ENCODE measurements at places on chromosomes 5 and 9.

- no peak for DNase-seq
Measured at GRCh38 chr9:107177857-107178256, 105.2 kb upstream of the RAD23B start.

DNA sequence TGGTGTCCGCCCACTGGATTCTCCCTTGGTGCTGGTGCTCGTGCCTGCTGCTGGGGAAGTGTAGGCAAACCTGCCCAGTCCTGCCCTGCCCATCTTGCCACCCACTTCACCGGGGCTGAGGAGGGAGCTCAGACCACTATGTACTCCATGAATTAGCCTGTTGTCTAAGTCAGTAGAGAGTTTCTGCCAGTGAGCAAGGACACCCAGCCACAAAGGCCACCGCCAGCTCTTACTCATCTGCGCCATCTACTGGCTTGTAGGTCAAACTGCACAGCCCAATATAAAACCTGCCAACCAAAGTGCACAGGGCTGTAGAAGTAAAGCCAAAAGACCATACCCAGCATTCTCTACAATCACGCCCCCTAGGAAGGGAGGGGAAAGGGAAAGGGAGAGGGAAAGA lies 102.3 kb downstream of the GLIS3 start:
- DNase-seq: no peak

DNA sequence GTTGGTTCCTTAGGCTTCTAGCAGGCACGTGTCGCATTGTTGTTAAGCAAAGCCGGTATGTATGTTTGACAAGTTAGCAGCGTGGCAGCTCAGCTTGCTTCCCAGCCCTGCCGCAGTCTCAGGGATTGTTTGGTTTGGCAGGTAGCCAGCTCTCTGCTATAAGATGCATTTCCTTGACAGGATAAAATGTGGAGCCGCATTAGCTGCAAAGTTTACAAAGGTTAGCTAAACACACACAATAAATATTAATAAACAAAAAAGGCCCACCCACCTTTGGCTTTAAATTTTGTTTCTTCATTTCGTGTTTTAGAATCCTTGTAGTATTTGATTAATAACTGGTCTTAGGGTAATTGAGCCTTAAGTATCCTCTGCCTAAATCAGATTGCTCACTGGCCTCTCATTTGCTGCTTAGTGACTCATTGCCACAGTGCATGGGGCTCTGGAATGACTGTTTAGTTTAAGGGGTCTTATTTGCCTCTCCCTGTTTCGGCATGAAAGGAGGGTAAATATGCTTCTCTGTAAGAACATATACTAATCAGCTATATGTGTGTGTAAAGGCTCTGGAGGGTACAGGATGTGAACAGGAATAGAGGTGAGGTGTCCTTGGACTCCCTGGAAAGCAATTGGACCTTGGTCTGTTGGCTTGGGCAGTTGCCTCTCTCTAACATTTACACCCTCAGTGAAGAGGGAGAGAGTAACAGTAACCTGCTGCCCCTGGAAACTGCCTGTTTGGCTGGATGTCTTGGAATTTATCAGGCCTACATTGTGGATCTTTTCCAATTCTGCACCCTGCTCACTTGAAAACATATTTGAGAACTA lies 122.0 kb downstream of the GDNF start:
- DNase-seq: peak; percentile 89

DNA sequence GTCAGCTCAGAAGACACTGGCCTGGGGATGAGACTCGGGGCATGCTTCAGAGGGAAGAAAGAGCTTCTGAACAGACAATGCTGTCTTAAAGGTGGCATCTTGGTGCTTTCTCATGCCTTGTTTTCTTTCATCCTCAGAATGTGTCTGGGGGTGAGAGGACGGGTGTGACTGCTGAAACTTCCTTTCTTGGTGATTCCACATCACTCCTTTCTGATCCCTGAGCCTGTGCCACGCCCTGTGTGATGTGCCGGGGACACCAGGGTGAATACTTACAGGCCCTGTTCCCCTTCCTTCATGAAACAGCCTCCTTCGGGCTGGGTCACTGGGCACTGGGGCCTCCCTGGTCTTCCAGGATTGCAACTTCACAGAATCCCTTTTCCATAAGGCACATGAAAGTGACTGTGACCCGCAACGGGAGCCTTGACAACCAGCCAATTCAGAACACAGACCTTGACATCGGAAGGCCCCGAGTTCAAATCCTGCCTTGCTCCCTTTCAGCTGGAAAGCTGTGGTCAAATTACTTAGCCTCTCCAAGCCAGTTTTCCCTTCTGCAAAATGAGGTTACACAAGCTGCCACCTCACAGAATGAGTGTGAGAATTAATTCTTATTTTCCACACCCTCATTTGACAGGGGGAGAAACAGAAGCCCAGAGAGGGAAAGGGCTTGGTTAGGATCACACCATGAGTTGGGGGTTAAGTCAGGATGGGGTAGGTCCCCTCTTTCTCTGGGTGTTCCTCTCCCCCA lies 44.1 kb upstream of the IL17B start:
- peak; percentile 44 for DNase-seq

GRCh38 chr5:34498572-34498971 lies 157.6 kb upstream of the RAI14 start:
- DNase-seq: no peak

- no peak for DNase-seq
Measured at GRCh38 chr5:104213216-104213615, 650.6 kb upstream of the NUDT12 start.

GRCh38 chr9:69028754-69029153 lies 6.8 kb upstream of the FXN start:
- DNase-seq: no peak

All from lung (tissue), 17 donors.